ENCODE measurements at places on chromosomes 4 and X. TPM values are rescaled to one million over a fixed set of nuclear protein-coding genes. Genes with fewer than 3 reads are reported as not detected.

The MYOZ2 gene
- total RNA-seq, result 0.32 TPM

The FAM9B gene
- not detected for total RNA-seq

The DUSP21 gene
- total RNA-seq, result not detected

The CXorf65 gene
- not detected for total RNA-seq

The GPR50 gene
- not detected for total RNA-seq

The NSUN7 gene
- 8.1 TPM for total RNA-seq

The BCORL1 gene
- total RNA-seq, result 11.6 TPM

The TMEM185A gene
- total RNA-seq, result 2.2 TPM

The DCX gene
- total RNA-seq, result not detected

The CFAP299 gene
- total RNA-seq, result not detected

The CT45A5 gene
- total RNA-seq, result not detected

Data from transverse colon (tissue), 4 donors.